ENCODE measurements at places on chromosomes 12 and 14.

- DNase-seq: no peak
These were observed 40.6 kb downstream of the ZDHHC17 start for GRCh38 chr12:76804435-76804976.

DNA sequence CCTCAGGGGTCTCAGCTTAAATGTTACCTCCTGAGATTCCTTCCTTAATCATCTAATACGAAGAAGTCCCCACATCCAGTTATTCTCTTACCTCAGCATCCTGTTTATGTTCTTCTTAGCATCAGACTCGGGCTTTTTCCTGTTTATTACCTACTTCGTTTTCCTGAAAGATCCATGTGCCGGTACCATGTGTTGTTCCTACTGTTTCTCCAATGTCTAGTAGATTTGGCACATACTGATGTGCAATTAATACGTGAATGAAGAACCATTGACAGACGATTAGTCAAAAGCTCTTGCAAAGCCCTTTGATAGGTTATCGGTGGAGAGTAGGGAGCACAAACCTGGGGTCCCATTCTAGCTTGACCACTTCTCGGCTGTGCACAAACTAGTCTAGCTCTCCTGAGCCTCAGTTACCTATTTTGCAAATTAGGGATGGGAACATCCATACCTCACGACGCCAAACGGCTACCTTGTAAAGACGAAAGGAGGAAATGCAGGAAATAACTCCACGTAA, 735 bp upstream of the MAPKAPK5 start:
- DNase-seq: no peak

GRCh38 chr14:36315159-36315853, 5.1 kb downstream of the MBIP start:
- DNase-seq: no peak

GRCh38 chr14:103693515-103693914, 21.7 kb downstream of the XRCC3 start:
- no peak for DNase-seq

DNA sequence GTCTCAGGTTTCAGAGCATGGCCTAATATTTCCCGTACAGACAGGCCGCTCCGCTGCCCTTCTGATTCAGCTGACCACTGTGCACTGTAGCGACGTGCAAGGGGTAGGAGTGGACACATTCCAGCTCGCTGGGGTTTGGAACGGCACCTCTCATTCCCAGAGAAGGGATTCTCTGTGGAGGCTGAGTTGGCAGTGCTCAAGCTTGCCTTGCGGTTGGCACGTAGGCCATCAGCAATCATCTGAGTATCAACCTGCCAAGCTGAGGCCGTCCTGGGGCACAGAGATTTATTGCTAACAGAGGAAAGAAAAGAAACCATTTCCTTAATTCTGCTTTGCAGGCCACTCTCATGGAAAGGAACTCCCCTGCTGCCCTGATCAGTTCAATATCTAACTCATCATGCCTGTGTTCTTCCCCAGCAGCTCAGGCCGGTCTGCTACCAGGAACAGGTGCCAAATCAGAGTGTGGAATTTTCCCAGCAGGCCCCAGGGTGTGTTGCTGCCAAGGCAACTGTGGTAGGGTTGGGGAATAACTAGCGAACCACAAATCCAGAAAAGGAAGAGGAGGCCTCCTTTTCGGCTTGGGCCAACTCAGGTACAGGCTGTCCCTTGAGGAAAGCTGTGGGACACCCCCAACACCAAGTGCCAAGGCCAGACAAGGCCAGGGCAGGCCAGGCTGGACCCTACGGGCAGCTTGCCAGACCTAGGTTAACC, 92.5 kb downstream of the SSPN start:
- no peak for DNase-seq
